ENCODE measurements at places on chromosomes 3 and 15. TPM values are rescaled to one million over a fixed set of nuclear protein-coding genes. Genes with fewer than 3 reads are reported as not detected.
A peak's percentile ranks its signal among the peaks of the same experiment; 100 is the strongest.

DNA sequence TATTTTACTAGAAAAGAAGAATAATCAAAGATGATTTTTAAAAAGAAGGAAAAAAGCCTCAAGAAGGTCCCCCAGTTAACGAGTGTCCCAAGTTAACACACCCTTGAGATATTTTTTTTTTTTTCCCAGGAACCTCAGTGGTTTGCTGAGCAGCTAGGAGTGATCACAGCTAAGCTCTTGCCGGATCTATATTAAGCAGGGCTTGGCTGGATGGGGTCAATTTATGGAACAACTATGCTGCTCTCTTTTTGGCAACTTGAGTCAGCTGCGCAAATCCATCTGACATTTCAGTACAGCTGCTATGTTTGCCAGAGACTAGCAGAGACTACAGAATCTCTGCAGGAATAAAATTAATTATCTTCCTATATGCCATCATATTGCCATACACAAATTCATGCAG, at the start of gene LMOD3:
Gene LMOD3, minus strand, starts transcription at position 193 of the 400 bp plus-strand sequence. CDS start 209 bp downstream, outside the sequence.
- no peak for DNase-seq

Gene MKRN3
- not detected for total RNA-seq

Gene CPLX3
- not detected for total RNA-seq

DNA sequence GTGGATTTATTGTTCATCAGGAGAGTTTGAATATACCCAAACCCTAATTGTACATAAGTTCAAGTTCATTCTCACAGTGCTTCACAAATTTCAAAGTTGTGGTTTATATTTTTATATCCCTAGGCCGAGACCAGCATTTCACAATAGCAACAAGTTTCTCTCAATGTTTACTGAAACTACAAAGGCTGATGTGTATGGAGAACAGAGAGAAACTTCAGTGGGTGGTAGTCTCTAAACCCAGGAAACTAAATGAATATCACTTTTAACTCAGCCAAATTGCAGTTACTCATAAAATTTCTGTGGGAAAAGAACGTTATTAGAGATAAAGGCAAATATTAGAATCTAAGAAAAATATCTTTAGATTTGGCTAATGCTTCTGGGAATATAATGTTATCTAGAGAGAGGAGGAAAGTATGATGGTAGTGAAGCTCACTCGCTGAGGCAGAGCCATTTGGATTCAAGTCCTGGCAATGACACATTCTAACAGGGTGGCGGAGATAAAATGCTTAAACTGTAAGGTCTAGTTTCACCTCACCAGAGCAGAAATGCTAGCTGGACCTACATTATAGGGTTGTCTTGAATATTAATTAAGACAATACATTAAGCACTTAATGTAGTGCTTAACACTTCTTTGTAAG, 514.8 kb downstream of the EPHA3 start:
- DNase-seq, result no peak

Gene TMEM212
- total RNA-seq, result not detected

- DNase-seq, result no peak
Measured at GRCh38 chr3:130976706-130977105, 49.9 kb downstream of the ASTE1 start.

GRCh38 chr3:64860536-64860870, 172.7 kb upstream of the ADAMTS9 start:
- DNase-seq, result no peak

- no peak for DNase-seq
Measured at GRCh38 chr3:16898595-16899395, 14.0 kb downstream of the PLCL2 start.

GRCh38 chr3:189404797-189405484, 226.2 kb upstream of the TP63 start:
- no peak for DNase-seq

GRCh38 chr3:114128826-114129225, 50.0 kb downstream of the DRD3 start:
- DNase-seq, result no peak

Gene DGKG
- total RNA-seq, result 0.37 TPM

GRCh38 chr15:86247249-86247955, 167.7 kb downstream of the AGBL1 start:
- no peak for DNase-seq

Gene PLAAT1
- total RNA-seq, result 3.7 TPM

GRCh38 chr3:24578324-24578723, 83.7 kb upstream of the THRB start:
- DNase-seq, result no peak

GRCh38 chr3:170760174-170760526, 109.8 kb downstream of the RPL22L1 start:
- DNase-seq, result no peak

GRCh38 chr15:78438619-78439285, 736 bp downstream of the IREB2 start:
- peak; percentile 57 for DNase-seq

Gene TUSC7
- total RNA-seq, result not detected

DNA sequence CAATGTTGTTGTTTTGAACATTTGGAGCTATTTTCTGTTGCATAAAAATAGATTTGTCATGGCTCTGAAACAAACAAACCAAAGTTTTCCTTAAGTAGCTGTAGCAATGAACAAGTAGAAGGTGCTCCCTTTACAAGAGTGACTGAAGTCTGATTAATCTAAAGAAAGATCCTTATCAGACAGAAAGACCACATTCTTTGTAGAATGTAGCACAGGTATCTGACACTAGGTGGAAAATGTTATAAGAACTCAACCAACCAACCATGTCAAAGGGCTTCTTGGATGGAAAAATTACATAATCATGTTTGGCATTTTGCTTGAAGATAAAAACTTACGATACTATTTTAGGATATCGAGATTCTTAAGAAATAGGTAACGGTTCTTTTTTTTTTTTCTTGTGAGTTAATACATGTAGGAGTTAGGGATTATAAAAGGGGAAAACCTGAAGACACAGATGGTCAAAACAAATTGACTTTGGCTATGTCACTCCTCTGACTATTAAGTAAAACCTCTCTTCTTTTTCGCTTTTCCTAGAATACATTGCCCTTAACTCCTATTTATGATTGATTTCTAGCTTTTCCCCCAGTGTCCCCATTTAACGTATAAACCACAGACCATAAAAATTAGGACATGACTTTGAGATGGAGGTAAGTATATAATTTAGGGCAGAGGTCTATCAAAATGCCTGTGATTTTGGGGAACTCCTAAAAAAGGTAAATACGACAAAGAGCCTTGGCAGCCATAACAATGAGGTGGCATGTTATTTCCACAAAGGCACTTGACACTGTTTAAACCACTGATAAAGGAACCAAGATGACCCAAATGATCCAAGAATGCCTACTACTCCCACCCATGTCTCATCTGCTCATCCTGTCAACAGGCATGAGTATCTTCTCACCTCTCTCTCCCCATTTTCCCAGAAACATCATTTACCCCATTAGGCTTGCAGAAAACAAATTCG, 72.0 kb downstream of the CCR4 start:
- DNase-seq, result no peak

DNA sequence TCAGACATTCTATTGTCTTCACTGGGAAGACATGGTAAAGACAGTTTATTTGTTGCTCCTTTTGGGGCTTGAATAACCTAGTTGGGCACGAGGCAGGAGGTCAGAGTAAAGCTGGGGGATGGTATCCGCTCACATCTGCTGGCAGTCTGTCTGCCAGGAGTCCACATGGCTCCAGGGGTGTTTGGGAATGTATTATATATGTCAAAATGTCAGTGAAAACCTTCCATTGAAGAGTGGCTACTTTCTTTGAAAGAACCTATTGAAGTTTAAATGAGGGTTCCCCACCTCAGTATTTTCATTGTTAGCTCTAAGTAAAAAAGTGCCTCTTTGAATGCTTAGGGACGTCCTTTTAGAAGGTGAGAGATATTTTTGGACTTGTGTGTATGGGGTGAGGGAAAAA, 68.4 kb downstream of the CLDN11 start:
- no peak for DNase-seq

DNA sequence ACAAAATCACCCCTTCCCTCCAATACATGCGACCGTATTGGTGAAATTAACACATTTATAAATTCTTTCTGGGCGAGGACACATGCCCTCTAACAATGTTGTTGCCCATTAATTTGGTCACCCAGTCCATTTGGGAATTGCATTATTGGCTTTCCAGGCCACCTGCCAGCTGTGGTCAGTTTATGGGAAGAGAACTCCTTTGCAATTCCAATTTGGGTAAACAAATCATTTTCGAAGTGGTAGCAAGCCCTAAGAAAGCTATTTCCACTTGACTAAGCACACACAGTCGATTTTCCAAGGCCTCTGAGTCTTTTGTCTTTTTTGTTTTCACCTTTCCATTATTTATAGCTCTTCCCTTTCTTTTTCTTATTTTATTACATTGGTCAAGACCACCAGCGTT, 362.3 kb upstream of the RGMA start:
- DNase-seq, result no peak

DNA sequence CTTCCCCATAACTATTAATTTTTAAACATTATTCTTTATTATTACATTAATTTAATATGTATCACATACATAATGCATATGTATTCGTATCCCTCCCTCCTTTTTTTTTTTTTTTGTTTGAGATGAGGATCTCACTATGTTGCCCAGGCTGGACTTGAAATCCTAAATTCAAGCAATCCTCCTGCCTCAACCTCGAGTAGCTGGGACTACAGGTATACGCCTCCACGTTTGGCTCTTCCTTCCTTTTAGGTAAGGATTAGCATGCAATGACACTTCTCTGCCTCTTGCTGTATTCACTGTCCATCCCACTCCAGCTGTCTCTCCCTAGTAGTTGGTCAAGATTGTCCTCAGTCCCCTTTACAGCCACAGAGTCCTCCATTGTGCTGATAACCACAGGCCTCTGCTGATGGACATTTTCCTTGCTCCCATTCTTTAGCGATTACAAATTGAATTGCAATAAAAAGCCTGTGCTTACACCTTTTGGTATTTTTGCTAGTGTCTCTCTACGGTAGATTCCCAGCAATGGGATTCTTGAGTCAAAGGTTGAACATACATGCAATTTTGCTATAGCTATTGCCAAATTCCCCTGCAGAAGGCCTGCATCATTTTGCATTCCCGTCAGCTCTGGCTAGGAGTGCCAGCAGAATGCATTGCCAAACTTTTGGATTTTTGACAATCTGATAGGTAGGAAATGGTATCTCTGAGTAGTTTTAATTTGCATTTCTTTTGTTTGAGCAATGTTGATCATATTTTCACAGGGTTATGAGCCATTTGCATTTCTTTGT, 156.6 kb downstream of the SMAD6 start:
- no peak for DNase-seq

Gene CYP1A2
- total RNA-seq, result not detected

DNA sequence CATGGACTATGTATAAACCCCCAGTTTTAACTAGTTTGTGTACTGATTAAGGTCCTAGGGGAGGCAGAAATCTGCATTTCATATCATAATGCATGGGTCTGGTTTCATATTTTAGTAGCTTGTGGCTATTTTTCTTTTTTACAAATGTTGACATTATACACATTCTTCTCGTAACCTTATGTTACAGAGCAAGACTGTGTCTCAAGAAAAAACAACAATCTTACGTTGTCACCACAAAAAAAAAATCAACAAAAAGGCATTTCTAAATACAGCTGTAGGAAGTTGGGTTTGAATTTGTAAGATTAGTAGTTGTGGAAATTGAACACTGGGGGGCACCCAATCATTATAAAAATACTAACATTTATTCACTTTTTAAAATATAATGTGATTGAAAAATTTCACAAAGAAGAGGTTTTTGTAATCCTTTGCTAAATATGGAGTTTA, 17.9 kb downstream of the SERP1 start:
- DNase-seq, result no peak

Gene RHOV
- total RNA-seq, result 2.1 TPM

DNA sequence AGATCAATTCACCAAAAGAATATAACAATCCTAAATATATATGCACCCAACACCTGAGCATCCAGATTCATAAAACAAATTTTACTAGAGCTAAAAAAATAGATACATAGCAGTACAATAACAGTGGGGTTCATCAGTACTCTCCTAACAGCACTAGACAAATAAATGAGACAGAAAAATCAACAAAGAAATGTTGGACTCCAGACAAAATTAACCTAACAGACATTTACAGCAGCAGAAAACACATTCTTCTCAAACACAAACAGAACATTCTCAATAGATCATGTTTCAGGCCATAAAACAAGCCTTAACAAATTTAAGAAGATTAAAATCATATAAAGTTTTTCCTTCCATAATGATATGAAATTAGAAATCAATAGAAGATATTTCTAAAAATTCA, 124.8 kb upstream of the NECTIN3 start:
- no peak for DNase-seq

GRCh38 chr3:125006291-125006731, 49.5 kb downstream of the HEG1 start:
- no peak for DNase-seq

DNA sequence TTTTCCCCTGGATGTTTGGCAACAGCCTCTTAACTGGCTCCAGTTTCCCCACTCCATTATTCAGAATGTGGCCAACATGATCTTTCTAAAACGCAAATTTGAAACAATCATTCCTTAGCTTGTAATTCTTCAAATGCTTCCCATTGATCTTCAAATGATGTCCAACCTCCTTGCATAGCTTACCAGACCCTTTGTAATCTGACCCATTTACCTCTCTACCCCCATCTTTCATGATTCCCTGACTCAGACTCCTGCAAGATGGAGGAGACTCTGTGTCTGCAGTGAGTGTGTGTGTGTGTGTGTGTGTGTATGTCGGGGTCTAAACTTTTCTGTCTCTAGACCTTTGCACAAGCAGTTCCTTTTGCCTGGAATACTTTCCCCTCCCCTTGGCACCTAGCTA, 515.7 kb upstream of the PROK2 start:
- DNase-seq, result no peak

DNA sequence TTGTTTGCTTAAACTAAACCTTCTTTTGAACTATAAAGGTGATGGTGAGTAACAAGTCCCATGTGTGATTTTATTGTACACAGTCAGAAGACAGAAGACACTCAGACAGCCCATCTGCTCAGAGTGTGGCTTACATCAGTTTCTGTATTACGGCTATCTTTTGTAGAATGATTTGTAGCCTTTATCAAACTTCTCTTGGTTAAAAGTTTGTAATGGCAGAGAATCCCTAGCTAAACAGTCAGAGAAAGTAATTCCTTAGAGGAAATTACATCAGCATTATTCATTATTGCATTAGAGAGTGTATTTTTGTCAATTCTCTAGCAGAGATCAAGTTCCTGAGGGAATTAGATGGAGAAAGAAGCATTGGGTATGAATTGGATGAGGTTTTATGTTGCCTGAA, 500.8 kb downstream of the CNTN4 start:
- DNase-seq, result no peak

- no peak for DNase-seq
Measured at GRCh38 chr15:76979996-76980520, 14.9 kb upstream of the PSTPIP1 start.

GRCh38 chr3:39869890-39870289, 60.5 kb downstream of the MYRIP start:
- peak; percentile 13 for DNase-seq

Data from H7 (cell line).